ENCODE measurements at places on chromosomes 1 and 21.

DNA sequence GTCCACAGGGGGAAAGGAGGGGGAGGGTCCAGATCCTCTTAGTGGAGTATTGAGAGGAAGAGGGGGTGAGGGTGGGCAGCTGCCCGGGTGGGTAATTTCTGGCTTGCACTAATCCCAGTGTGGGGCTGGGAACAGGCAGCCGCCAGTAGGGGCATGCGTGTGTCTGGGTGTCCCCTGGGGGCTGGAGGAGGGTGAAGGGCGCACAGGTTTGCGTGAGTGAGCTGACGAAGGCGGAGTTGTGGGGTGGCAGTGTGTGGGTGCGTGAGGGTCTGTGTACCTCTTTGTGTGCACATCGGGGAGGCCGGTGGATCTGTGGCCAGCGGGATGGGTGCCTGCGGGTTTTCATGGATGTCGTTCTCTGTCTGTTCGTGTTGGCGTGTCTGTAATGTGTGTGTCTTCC, 97.3 kb downstream of the PAX7 start:
- no peak for DNase-seq

- DNase-seq: no peak
Observed at GRCh38 chr1:87712261-87713010, 383.8 kb downstream of the LMO4 start.

- no peak for DNase-seq
Observed at GRCh38 chr1:24972221-24972914, 42.3 kb upstream of the RUNX3 start.

GRCh38 chr1:67312615-67313014, 4.9 kb downstream of the IL12RB2 start:
- DNase-seq: no peak

GRCh38 chr1:208135354-208135753, 108.8 kb downstream of the PLXNA2 start:
- no peak for DNase-seq

DNA sequence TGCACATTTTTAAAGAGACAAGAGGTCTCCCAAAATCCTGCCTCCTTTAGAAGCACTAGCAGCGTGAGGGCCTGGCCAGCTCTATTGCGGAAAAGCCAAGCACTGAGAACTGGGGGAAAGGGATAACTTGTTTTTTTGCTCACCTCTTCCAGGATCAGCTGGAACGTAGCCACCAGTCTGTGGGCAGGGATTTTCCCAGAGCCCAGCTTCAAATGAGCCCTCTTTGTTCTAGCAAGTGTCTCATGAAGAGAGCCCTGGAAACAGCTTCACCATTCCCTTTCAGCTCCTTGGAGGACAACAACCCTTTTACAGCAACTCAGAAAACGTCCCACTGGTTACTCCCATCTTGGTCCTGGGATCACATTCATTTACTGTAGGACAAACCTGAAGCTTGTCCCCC, 195.4 kb downstream of the LMX1A start:
- DNase-seq: no peak

DNA sequence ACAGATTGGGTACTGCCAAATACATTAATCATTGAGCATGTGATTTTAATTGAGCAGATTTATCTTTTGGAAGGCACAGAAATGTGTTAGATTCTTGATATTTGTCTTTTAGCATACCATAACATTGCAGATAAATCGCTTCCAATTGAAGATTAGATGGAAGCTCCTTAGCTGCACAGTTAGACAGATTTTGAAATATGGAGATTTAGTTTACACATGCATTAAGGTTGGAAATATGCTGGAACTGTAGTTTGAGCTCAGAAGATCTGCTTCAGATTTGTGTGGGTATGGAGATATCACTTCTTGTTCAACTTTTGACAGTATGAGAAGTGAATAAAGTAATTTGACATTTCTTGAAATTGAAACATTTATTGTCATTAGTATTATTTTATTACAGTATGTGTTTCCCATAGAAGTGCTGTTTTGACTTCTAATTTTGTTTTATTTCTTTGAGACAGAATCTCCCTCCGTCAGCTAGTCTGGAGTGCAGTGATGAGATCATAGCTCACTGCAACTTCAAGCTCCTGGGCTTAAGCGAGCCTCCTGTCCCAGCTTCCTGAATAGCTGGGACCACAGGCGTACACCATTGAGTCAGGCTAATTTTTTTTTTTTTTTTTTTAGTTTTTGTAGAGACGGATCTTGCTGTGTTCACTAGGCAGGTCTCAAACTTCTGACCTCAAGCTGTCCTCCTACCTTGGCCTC, 29.1 kb downstream of the THRAP3 start:
- no peak for DNase-seq

DNA sequence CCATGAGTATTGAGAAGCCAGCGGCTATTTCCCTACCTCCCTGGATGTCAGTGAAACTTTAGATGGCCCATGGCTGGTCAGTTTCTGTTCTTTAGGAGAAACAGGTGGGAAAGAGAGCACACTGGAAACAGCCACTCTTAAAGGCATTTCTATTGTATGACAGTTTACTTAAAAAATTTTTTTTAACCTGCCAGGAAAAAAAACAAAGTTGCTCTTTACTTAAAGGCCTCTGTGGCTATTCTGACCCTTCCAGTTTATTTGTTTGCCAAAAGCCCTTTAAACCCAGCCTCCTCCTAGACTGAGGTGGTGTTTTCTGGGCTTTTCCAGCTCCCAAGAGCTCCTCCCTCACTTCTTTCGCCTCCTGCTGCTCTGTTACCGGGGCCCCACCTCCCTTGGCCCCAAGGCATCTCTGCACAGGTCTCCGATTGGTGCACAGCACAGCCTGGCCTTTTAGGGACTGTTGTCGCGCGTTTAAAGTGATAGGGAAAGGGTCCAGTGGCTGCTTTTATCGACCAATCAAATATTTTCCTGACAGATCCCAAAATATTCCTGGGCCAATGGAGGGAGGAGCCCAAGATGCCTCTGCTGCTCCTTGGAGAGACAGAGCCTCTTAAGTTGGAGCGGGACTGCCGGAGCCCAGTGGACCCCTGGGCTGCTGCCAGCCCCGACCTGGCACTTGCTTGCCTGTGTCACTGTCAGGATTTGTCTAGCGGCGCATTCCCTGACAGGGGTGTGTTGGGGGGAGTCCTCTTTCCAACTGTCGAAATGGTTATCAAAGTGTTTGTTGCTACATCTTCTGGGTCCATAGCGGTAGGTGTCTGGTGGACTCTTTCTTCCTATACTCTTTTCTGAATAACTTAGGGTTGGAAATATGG, at the start of gene SH3BGR:
SH3BGR (plus strand) TSS at position 639 of the 875 bp plus-strand sequence; CDS start at position 766, 127 bp downstream.
- DNase-seq: no peak

- no peak for DNase-seq
Observed at GRCh38 chr1:164587617-164588501, 28.9 kb downstream of the PBX1 start.

- DNase-seq: no peak
Observed at GRCh38 chr21:29007810-29008209, 11.3 kb downstream of the RWDD2B start.

DNA sequence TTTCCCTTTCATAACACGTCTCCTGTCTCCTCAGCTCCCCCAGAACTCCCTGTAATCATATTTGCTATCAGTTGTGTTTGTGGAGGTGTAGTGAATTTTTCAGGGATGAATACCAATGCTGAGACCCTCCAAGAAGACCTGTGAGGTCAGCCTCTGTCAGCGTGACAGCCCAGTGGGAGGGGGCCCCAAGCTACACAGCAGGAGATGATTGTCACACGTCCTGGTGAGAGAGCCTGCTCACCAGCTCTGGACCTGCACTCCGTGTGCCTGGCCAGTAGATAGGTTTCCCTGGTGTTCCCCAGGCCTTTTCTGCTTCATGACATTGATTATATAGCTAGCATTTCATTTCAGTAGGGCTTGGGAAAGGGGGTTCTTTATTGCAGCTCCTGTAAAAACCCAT, 421.5 kb downstream of the KIF26B start:
- no peak for DNase-seq

DNA sequence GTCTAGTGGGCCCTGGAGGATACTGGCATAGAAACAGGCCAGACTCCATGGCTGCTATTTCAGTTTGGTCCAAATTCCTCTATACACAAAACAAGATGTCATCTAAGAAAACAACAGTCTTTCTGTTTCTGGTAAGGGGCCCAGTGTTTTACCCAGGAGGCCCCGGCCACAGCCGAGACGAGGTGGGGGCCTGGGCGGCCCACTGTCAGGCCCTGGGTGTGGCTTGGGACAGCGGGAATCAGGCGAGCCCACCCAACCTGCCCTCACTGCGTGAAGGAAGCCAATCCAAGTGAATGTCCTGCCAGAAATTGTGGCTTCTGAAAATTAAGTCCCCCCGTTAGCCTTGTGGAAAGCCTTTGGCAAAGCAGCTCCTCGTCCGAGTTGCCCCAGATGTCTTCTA, 31.2 kb upstream of the GPR153 start:
- no peak for DNase-seq

- DNase-seq: no peak
Observed at GRCh38 chr1:180616439-180616838, 15.4 kb upstream of the XPR1 start.

GRCh38 chr1:222736972-222737371, at the start of gene FAM177B:
FAM177B (plus strand) TSS chr1:222737202; CDS start chr1:222746546, 9,344 bp downstream.
- no peak for DNase-seq

All from activated T-helper 2 cell treated with anti-CD3 and anti-CD28 coated beads, Interferon-gamma antibody, Interleukin-2, Interleukin-4, amounts not matched to agents 10 μg/mL and 5 μg/mL and 100 μg/mL, durations not matched to agents 14 hours and 24 hours and 36 hours (primary cell).